ENCODE measurements at places on chromosomes 12 and 14.

DNA sequence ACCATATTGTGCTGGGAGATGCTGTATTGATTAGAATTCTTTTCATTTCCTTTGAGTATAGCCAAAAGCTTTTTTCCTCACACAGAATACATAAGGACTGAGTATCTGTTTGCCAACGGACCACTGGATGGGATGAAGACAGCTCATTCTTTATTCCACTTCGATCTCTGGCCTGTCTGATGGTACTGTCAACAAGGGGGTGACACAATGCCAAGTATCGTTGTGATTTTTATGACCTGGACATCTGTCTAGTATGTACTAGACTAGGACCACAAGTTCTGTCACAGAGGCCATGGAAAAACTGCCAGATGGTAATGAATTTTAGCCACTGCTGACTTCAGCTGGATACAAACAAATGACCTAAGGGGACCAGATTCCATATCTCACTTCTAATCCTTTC, 502.7 kb downstream of the SOX5 start:
- DNase-seq, result no peak

DNA sequence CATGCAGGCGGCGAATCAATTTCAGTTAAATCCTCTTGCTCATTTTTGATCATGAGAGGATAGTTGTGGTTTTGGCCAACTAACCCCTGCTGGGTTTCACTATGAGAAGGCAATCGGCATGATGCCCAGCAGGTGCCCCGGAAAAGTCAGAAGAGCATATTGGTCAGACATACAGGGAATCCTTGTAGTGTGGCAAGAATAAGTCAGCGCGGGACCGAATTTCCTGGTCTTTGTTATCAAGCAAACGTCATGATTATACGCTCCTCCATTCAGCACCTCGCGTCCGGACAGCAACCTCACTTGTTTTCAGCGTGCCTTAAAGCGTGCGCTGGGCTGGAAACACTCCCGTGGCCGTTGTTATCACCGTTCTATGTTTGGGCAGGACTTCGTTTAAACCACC, 1.8 kb downstream of the TBC1D30 start:
- DNase-seq, result peak; percentile 68

- DNase-seq, result no peak
Measured at GRCh38 chr14:104845033-104845666, 19.9 kb upstream of the CEP170B start.

- no peak for DNase-seq
Measured at GRCh38 chr12:75086091-75087038, 123.3 kb downstream of the KCNC2 start.

DNA sequence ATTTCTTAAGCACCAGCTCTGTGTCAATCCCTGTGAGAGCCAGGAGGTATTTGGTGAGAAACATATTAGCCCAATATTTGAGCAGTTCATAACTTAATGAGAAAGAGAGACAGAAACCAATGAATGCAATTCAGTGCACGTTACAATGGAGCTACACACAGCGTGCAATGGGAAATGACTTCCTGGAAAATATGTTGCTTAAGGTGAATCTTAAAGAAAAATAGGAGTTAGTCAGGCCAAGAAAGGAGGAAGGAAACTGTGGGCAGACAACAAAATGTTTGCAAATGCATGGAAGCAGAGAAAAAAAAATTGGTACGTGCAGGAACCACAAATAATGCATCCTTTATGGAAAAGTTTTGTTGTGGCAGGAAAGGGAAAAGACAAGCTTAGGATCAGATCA, 481.7 kb downstream of the BCAT1 start:
- no peak for DNase-seq

- no peak for DNase-seq
Measured at GRCh38 chr12:131464081-131464480, 246.8 kb upstream of the SFSWAP start.

- no peak for DNase-seq
Measured at GRCh38 chr12:76080729-76081415, 3.6 kb downstream of the NAP1L1 start.

DNA sequence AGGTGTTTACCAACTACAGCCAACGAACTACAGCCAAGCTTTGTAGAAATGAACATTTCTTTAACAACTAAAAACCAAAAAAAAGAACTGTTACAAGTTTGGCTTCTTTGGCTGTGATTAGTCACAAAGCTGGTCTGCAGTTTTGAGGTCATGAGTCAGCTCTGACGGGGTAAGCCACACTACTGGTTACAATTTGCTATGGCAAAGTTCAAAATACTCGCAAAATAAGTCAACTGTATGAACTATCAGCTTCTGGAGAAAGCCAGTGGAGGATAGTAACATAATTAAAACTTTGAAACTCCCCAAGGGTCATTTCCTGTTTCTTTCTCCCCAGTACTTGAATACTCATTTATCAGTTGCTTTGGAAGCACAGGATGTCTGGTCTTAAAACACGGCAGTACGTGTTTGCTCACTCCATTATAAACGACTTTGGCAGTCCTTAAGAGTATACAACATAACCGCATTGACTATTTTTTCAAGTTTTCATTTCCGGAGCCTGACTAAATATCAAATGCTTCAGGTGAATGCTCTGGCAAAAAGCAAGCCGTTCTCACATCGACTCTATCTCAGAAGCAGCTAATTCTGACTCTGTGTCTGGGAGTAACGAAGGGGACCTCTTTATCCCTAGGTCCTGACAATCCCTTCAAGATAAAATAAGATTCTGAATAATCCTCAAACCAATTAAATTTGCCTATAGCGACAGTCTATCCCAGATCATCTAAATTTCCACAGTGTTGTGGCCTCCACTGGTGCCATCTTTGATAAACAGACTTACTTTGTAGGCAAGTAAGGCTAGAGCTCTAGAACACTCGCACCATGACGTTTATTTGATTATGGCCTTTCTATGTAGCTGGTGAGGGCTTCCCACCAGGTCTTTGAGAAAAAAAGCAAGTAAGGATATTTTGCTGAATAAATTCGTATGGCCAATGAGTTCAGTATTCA, 10.6 kb downstream of the PHLDA1 start:
- DNase-seq, result peak; percentile 97

DNA sequence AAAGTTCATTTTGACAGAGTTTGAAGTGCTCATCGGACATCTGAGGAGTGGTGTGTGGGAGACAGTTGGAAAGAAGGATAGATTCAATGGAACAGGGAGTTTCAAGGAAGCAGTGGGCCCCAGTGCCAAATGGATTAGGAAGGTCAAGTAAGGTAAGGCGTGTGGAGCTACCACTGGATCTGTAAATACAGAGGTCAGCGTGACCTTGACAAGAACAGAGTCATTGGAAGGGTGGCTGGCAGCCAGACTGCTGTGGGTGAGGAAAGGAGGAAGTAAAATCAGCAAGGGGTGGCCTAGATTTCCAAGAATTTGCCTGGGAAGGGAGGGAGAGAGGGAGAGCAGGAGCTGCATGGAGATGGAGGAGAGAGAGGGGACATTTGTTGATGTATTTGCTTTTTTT, 68.2 kb upstream of the IGF1 start:
- no peak for DNase-seq

GRCh38 chr14:50067723-50068495, 48.5 kb downstream of the VCPKMT start:
- peak; percentile 78 for DNase-seq

DNA sequence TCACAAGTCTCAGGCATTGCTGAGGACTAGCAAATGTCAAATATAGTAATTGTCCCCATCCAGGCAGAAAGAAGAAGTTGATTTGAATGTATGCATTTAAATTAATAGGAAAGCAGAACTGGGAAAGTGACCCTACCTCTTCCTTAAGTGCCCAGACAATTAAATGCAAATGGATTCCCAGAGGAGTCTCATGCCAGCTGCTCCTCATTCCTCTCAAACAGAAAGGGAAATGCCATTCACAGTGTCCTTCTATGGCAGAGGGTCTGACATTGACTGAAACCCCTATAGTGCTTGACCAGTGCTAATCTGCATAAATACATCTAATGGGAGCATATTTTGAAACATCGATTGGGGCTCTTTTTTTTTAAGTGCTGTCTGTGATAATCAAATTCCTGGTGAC, 292.4 kb upstream of the SEL1L start:
- DNase-seq, result no peak

GRCh38 chr14:61774861-61775260, 12.6 kb downstream of the SNAPC1 start:
- no peak for DNase-seq

DNA sequence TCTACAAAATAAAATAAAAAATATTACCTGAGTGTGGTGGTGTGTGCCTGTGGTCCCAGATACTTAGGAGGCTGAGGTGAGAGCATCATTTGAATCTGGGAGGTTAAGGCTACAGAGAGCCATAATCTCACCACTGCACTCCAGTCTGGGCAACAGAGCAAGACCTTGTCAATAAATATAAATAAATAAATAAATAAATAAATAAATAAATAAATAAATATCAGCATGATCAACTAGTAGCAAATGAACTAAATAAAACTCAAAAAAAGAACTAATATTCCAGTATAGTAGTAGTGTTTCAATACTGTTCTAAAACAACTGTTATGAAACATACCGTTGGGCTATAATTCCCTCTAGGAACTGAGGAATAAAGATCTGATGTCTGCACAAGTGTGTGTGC, 74.4 kb downstream of the C12orf42 start:
- DNase-seq, result no peak

GRCh38 chr12:6234214-6234613, 34.0 kb downstream of the CD9 start:
- peak; percentile 51 for DNase-seq

GRCh38 chr12:85004204-85004603, 31.9 kb downstream of the TSPAN19 start:
- DNase-seq, result no peak

DNA sequence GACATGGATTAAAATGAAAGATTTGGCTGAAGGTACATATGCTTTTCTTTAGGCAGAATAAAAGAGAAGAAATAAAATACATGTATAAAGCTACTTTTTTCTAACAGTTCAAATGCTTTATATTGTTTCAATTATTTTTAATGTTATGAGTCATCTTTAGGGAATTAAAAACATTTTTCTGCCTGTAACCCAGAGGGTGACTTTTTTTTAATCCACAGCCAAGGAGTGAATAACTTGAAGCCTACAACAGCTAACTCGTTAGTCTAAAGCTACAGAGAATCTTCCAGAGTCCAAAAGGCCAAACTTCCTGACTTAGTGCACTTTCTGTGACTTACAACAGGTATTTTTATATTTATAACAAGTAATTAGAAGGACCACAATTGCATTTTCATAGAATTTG, 151.6 kb downstream of the SEC23A start:
- DNase-seq, result peak; percentile 53

DNA sequence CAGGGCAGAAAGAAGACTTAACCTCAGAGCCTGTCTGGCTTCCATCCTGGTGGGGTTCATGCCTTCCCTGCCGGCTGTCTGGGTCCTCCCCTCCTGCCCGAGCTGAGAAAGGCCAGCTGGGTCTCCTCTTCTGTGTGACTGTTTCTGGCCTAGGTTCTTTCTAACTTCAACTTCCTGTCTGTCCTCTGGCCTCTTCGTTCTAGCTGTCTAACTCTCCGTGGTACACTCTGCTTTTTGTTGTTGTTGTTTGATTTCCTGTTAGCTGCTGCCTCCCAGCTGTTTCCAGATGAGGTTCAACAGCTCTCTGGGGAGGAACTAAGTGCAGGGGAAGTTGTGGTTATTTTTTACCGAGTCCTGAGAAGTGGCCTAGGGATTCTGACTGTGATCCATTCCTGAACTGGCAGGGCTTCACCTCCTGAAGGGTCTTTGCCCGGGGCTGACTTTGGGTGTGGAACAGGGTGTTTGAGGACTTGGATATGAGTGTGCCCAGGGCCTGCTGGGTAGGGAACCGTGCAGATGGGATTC, 3.2 kb downstream of the MLXIP start:
- peak; percentile 90 for DNase-seq

DNA sequence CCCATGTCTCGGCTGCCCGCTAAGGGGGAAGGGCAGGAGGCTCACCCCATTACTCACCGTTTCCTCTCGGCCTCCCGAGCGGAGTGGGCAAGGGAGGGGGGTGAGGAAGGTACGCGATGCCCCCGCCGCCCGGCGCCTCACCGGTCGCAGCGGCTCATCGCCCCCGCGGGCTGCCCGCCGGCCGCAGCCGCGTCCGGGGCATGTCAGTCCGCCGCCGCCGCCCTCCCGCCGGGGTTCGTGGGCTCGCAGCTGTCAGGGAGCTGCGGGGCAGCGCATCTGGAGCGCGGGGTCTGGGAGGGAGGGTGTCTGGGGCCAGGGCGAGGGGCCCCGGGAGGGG, 461 bp downstream of the SLC8A3 start:
- no peak for DNase-seq

DNA sequence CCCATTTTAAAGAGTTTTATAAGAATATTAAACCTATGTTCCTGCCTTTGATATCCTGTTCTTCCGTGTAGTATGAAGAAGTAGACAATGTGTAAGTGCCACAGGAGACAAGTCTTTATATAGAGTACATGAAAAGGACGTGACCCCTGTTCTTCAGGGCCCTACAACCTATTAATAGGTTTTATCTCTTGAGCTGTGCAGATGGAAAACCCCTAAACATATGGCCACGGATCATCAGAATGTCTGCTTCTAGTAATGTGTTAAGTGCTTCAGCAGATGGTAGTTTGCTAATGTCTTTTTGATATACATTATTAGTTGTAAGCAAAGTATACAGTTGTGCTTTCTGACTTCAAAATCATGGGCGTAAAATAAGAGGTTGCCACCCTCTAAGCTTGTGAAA, 228.5 kb downstream of the PTPRO start:
- DNase-seq, result no peak

- DNase-seq, result no peak
Measured at GRCh38 chr14:101347893-101348777, 213.2 kb upstream of the DIO3 start.

- DNase-seq, result peak; percentile 39
Measured at GRCh38 chr12:19251481-19252132, 122.1 kb downstream of the PLEKHA5 start.

GRCh38 chr12:105854071-105854470, 284.7 kb downstream of the NUAK1 start:
- DNase-seq, result no peak

- no peak for DNase-seq
Measured at GRCh38 chr14:32727832-32728231, 210.8 kb upstream of the NPAS3 start.

All from fibroblast of pulmonary artery (primary cell).